ENCODE measurements at places on chromosomes 11 and 22.

DNA sequence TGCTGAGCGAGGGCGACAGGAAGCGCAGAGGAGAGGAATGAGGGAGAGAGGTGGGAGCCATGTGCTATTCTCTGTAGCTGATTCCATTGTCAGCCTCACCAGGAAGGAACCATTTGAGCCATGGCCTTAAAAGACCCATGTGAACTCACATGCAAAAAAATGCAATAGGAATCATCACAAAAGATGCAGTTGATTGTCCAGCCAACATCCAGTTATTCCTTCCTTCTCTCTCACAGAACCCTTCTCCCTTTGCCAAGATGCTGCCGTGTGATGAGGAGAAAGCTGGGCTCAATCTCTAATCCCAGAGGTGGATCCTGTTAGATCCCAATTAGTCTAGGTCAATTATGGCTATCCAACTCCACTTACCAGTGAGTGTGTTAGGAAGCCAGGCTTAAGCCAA lies 58.2 kb upstream of the RRAS2 start:
- DNase-seq = no peak

DNA sequence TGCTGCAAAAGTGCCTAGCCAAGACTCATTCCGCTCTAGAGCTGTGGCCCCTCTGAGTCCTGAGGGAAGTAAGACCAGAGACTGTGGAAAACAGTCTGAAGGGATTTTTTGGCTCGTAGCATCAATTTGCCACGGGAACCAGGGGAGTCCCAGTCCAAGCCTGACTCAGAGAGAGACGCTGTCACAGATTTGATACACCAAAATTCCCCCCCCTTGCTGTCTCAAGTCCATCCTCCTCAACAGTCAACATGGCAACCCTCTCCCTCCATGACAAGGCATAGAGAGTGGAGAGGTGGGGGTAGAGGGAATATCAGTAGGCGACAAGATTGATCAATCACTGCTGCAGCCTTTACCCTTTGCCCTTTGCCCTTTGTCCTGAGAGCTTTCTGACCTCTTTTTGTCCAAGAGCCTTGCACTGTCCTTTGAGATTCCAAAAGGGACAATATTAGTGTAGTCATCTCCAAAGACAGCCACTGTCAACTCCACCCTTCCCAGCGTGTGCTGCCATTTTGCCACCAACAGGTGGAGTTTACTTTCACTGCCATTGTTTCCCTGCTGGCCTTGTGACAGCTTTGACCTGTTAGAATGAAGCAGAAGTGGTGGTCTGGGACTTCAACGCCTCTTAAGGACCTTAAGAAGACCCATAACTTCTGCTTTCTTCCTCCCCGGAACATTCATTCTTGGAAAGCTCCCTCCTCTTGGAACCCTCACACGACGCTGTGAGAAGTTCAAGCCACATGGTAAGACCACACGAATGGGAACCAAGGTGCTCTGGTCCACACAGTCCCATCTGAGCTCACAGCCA lies 7.3 kb downstream of the SLC15A3 start:
- DNase-seq = no peak

DNA sequence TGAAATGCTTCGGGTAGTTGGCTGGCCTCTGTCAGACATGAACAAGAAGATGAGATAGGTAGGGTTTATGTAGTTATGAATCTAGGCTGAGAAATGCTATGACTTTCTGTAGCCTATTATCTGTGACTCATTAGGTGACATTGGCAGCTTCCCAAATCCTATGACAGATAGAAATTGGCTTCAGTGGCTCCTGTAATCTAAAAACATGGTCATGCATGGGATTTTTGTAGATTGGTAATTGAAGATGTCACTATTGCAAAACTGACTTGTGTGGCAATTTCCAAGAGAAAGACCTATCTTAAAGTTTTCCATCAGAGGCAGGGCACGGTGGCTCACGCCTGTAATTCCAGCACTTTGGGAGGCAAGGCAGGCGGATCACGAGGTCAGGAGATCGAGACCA lies 29.4 kb upstream of the GRIK4 start:
- no peak for DNase-seq

DNA sequence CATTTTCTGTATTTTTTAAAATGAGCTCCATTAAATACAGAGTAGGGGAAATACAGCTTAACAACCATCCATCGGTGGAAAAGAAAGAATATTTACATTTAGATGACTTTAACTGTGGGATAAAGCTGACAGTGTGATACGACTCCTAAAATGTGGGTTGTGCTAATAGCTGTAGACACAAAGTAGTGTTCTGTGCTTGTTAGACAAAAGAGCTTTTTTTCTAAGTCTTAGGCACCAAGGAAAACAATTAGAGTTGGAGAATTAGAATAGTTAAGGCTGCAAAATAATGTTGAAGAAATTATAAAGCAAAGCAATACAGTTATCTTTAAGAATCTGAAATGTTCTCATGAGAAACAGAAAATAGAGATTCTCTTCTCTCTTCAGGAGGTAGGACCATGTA lies 307.7 kb upstream of the KIRREL3 start:
- DNase-seq = no peak

GRCh38 chr11:62546244-62546928 lies at the start of gene AHNAK:
Gene AHNAK, minus strand, starts transcription at chr11:62546806. Its CDS starts 10,708 bp downstream, at chr11:62536098.
- DNase-seq = peak; percentile 3

GRCh38 chr22:24471570-24471969 lies 23.6 kb upstream of the UPB1 start:
- DNase-seq = no peak

DNA sequence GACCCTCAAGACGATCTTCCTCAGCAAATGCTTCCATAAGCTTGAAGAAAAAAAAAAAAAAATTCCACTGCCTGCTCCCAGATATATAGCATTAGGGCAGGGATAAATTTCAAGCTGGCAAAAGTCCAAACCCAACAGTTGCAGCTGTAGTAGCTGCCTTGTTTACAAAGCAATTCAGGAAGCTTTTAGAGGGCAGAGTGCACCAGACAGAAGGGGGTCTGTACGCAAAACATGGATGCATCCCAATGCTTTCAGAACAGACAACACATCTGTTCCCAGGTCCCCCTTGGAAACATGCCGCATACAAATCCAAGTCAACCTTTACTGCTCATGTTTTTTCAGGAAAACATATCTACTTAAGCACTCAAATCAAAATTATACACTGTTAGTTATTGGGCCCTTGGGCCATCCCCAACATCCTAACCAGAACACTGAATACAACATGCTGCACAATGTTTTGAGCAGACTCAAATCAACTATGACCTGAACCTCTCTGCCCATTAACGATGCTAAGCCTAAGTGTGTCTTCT lies 94.5 kb downstream of the CADM1 start:
- peak; percentile 96 for DNase-seq

DNA sequence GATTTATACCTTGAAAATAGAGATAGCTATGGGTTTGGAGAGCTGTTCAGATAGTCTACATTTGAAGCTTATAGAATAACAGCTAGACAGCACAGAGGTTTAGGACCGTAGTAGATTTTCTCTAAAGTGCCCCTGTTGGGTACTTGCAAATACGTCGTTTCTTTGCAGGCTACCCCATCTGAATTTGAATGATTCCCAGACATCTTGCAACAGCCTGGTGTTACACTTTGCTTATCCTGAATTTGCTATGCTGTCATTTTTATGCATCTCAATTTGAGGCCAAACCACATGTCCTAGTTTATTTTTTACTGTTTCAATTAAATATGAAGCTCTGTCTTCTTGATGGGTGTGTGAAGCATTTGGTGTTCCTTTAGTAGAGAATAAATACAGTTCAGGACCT lies 142.1 kb downstream of the WNT11 start:
- no peak for DNase-seq

DNA sequence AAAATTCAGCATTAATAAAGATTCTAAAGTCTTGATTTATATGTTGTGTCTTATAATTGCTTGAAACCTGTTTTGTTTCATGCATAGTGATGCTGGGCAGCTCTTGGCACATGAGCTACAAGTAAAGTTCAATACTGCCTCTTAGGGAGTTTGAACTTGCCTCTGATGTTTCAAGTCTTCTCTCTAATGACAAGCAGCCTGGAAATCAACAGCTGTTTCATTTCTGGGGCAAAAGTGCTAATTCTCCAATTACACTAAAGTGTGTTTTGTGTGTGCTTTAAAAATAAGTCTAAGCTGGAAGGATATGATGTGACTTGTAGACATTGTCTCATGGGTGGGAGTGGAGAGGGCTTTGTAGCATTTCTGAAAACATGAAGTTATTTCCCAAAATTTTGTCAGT lies 23.7 kb upstream of the SESN3 start:
- DNase-seq = no peak

- no peak for DNase-seq
Measured at GRCh38 chr22:36816339-36816635, 548 bp downstream of the PVALB start.

- no peak for DNase-seq
Measured at GRCh38 chr11:27874998-27875830, 175.0 kb upstream of the BDNF start.
